ENCODE measurements at places on chromosomes 13 and 19.

- no peak for DNase-seq
Measured at GRCh38 chr13:110702591-110703526, 3.1 kb downstream of the CARS2 start.

DNA sequence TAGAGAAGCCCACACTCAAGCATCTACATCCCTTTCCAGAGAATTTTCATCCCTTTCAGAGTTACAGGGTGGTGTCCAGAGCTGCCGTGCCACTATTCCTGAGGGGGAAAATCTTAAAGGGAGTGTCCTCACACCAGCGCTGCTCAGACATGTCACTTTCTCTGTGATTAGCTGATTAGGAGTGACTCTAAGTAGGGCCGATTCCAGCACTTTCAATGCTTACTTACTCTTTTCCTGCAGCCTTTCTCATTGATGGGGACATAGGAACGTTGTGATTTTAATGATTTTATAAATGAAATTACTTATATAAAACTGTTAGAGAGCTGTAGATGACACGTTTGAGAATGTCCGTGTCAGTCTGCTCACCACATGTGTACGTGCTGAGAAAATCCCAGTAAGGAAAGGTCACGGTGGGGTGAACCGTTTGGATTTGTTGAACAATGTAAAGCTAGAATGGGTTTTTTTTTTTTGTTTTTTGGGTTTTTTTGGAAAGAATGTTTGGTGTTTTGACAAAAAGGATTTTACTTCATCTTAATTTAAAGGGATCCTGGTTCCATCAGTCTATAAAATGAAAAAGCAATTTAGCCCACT lies 56.6 kb upstream of the SPATA13 start:
- DNase-seq: no peak

GRCh38 chr19:39362682-39363657 lies 20.7 kb downstream of the SAMD4B start:
- DNase-seq: no peak

DNA sequence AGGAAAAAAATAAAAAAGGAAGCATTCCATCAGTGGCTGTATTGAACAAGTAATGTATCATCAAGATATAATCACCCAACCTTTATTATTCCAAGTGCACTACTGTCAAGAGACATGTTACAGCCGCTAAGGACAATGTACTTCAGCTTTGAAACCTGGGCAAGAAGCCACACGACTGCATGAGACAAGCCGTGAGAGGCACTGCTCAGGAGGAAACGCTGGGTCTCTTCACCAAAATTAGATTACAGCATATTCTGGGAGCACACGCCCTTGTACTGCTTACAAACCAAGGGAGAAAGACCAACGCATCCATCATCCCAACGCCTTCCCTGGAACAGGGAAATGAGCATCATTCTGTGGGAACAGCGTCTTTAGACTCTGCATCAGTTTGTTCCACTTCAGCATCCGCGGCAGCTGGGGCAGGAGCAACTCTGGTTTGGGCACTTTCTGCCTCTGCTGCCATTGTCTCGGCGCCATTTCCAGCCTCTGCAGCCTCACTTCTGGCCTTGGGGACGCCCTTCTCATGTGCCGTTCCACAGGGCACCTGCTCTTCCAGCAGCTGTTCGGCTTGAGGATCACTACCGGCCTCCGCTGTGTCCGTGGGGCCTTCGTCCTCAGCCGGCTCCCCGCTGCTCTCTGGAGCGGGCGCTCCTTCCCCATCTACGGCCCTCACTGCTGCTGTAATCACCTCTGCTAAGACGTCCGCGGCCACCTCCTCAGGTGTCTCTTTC lies 22.4 kb upstream of the BRD4 start:
- DNase-seq: no peak

DNA sequence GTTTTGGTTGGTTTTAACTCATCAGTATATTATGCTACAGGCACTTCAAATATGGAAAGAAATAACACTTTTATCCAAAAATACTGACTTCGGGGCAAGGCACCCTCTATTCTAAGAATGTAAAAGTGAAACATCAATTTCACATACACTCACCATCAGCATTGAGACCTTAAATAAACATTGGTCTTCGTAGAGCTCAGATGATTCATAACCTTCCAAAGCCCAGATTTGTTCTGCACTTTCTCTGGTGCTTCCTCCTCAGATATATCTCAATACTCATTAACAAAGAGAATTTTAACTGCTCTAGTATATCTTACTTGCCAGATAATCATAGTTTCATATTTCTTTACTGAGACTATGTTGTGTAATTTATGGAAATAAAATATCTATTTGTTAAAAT lies 794.3 kb downstream of the LIG4 start:
- DNase-seq: no peak

DNA sequence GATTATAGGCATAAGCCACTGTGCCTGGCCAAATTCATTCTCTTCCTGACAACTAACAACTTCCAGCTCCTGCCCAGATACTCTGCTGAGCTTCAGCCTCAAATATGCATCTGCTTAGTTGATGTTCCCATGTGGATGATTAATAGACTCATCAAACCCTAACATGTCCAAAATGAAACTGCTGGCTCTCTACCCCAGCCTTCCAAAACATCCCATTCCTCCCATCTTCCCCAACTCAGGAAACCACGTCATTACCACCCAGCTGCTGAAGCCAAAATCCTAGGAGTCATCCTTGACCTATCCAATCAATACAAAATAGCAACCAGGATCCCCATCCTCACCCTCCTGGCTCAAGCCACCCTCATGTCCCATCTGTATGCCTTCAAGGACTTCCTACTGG lies 20.9 kb downstream of the POU2F2 start:
- DNase-seq: no peak

DNA sequence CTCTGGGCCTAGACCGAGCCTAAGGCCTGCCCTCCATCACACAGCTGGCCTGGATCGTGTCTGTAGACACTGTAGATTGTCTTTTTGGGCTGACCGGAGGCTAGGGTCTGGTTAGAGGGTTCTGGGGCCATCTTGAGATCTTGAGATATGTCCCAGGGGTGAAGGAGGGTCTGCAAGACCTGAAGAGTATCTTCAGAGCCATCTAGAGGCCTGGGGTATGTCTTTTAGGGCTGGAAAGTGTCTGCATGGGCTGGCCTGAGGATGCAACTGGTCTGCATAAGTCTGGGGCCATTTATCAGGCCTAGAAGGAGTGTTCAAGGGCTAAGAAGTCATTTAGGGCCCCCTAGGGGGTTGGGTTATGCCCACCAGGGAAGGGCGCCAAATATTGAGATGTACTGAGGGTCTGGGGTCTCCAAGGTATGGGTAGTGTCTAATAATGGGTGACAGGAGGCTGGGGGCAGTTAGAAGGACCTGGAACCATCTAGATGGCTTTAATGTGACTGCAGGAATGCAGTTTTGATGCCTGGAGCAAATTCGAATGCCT lies 555 bp downstream of the SCAF1 start:
- no peak for DNase-seq

GRCh38 chr19:41529484-41530183 lies 46.3 kb upstream of the CEACAM21 start:
- DNase-seq: no peak

DNA sequence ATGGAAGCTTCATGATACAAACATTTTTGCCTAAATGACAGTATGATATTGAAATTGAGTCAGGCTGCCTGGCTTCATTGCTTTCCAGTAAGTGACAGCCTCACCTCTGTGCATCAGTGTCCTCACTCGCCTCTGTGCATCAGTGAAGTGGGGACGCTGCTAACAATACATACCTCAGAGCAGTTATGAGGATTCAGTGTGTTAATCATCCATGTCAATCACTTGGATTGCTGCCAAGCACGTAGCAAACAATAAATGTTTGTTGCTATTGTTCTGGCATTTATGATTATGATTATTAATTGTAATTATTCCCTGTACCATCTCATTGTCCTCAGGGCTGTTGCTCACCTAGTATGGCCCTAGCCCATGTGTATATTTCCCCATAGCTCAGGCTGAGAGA lies 8.8 kb downstream of the PPP2R1A start:
- no peak for DNase-seq

DNA sequence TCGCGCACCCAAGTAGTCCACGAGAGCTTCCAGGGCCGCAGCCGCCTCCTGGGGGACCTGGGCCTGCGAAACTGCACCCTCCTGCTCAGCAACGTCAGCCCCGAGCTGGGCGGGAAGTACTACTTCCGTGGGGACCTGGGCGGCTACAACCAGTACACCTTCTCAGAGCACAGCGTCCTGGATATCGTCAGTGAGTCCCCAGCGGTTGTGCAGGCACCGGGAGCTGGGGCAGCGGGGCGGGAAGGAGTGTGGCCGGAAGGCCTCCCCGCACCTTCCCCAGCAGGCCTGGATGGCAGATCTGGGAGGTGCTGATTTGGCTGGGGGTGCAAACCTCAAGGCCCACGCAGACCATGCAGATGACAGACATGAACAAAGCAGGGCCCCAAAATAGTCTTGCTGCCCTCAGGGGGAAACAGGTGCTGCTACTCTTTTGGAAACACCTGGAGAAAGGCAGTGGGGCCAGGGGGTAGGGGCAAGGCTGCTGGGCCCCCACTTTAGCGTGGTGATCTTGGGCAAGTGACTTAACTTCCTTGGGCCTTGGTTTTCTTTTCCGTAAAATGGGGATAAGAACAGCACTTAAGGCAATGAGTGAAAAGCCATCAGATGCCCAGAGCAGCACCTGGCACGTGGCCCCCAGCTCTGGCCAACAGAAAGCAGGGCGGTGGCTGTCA lies 4.0 kb downstream of the MAG start:
- DNase-seq: no peak

- DNase-seq: no peak
Measured at GRCh38 chr13:70959035-70959775, 851.0 kb upstream of the KLHL1 start.

GRCh38 chr13:62418376-62418775 lies 1002.7 kb upstream of the PCDH20 start:
- DNase-seq: no peak

GRCh38 chr19:29841209-29841558 lies 29.4 kb downstream of the CCNE1 start:
- no peak for DNase-seq

DNA sequence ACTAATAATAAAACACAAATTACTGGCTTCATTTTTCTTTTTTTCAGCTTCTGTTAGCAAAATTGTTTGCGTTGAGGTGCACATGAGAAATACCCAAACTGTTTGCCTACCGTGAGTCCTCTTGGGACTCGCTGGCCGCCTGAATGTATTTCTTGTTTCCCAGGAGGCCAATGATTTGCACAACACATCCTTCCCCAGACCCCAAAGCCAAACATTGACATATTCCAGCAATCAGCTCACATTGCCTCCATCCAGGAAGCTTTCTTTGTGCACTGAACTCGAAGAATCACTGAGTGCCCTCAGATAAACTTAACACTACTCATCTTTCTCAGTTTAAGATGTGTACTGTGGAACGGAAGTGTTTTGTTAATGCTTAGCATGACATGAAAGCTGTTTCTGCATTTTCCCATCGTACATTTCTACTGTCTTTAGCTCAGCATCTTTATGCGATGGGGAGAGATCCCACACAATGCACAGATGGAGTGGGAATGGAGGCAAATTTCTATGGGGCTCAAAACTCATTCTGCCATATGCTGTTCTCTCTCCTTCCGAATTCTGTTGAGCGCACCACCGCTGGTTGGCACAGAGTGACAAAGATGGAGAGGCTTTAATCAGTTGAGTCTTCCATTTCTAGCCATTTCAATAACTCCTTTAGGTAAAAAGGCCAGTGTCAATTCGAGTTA lies 399.5 kb downstream of the RFC3 start:
- DNase-seq: no peak

DNA sequence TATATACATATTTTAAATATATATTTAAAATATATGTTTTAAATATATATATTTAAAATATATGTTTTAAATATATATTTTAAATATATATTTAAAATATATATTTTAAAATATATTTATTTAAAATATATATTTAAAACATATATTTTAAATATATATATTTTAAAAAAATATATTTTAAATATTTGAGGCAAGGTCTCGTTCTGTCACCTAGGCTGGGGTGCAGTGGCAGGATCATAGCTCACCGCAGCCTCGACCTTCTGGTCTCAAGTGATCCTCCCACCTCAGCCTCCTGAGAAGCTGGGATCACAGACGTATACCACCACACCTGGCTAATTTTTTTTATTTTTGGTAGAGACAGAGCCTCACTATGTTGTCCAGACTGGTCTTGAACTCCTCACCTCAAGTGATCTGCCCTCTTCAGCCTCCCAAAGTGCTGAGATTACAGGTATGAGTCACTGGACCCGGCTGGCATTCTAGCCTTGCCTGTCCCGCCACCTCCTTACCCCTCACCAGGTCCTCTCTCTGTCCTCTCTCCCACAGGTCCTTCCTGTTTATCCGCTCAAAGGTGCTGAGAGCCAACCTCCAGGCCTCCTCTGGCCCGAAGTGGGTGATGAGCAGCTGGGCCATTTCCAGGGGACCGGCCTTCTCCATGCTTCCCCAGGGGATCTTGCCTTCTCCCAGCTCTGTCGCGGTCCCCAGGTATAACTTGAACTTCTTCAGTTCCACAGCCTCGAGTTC lies 564 bp downstream of the NLRP12 start:
- DNase-seq: no peak

DNA sequence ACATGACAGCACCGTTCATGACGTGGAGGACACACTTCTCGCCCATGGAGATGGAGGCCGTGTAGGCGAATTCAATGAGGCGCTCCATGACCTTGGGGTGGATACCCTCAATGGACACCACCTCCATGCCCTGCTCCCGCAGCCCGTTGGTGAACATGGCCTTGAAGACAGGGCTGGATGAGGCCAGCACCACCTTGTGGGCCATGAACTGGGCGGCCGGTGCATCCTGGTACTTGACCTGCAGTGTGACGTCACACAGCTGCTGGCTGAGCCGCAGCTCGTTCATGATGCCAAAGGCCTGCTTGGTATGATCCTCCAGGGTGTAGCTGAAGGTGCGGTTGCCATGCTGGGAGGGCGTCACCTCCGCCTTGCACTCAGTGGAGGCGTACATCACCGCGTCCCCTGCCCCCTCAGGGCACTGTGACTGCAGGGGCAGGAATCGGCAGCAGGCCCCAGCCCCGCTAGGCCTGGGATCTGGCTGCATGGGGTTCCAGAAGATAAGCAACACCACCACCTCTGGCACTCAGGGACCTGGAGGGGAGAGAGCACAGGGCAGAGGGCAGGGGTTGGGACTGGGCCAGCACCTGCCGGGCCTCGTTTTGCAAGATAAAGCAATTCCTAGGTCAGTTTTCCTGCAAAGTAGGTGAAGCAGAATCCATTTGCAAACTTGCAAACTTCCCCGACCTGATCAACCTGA lies 3.5 kb downstream of the KEAP1 start:
- DNase-seq: no peak

GRCh38 chr13:53092931-53093330 lies 64.3 kb downstream of the OLFM4 start:
- no peak for DNase-seq

- DNase-seq: no peak
Measured at GRCh38 chr19:4447327-4448146, 10.1 kb downstream of the UBXN6 start.

DNA sequence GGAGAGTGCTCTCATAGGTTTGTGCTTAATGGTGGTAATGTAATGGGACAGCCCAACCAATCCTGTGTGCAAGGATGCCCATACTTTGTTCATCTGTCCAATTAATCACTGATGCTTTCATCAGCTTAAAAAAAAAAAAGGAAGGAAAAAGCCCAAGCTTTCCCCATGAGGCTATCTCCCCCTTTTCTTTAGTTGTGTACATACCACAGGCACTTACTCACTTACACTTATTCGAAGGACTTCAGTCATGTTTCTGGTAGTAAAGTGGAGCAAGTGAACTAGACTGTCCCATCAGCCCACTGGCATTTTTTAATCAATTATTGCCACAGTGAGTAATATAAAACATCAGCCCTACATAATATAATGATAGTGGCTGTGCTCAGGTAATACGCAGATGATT lies 183.5 kb upstream of the UFM1 start:
- no peak for DNase-seq

- DNase-seq: no peak
Measured at GRCh38 chr13:51009597-51009996, 100.0 kb downstream of the RNASEH2B start.
